Activated CD8-positive, alpha-beta memory T cell treated with anti-CD3 and anti-CD28 coated beads, Interleukin-2, amount 10 ng/mL, durations not matched to agents 7 days and 5 days (primary cell): ENCODE measurements at places on chromosomes 5 and 9. TPM values are rescaled to one million over a fixed set of nuclear protein-coding genes. Genes with fewer than 3 reads are reported as not detected.

The WNT8A gene
- total RNA-seq: not detected

The SURF6 gene
- total RNA-seq: 12.9 TPM

The TEX48 gene
- total RNA-seq: 1.6 TPM

The DNM1 gene
- 0.79 TPM for total RNA-seq
